ENCODE measurements at places on chromosomes 7 and 10.
A peak's percentile ranks its signal among the peaks of the same experiment; 100 is the strongest.

DNA sequence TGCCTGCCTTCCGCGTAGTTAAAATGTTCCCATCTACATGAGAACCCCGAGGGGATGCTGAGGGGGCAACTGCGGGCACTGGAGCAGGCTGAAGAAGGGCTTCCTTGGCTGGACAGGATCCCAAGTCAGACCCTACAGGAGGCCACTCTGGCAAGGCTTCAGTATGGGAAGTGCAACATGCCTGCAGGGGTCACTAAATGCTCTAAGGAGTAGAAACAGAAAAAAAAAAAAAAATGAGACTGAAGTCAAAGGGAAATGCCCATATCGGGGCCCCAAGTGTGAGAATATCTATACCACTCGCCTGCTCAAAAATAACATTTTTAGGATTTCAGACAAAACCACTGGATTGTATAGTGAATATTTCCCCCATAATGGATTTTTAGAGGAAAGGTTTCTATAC lies 33.5 kb downstream of the FAM204A start:
- DNase-seq, result no peak

DNA sequence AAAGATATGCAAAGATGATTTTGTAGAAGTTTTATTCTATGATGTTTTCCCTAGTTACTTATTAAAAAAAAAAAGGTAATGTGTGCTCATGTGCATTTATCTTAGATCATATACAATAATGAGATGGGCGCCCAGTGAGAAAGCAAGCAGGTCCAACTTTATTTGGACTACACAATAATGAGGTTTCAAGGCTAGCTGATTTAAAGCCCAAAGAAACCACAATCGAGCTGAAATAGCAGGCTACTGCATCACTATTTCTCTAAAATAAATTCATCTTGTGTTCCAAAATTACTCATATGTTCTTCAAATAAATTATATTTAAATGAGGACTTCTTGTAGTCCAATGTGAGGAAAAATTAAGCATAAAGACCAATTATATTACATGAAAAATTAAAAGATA lies 110.1 kb downstream of the JMJD1C start:
- no peak for DNase-seq

DNA sequence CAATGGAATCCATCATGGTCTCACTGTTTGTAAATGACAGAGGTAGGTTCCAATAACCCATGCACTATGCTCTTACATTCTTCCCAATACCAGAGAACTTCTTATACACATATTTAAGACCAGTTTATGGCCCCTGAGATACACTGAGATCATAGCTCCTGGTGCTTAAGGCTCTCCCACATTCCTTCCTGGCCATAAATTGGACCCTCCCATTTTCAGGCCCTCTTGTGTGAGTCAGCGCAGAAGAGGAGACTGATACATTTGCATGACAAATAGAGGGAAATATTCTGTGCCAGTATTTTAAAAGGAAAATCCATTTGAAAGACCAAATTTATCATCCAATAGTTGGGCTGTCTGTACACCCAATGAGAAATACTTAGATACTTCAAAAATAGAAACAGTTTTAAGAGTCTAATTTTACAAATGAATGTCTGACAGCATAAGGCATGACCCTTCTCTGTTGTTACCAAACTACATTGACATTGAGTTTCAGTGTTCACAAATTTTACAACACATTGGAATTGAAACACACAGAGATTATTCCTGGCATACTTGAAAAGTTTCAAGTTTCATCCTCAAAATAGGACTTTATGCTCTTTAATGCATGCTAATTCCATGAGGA lies 35.3 kb downstream of the SLC16A9 start:
- DNase-seq, result no peak

- no peak for DNase-seq
These were observed 106.1 kb downstream of the PPP1R3A start for GRCh38 chr7:113812591-113813255.

DNA sequence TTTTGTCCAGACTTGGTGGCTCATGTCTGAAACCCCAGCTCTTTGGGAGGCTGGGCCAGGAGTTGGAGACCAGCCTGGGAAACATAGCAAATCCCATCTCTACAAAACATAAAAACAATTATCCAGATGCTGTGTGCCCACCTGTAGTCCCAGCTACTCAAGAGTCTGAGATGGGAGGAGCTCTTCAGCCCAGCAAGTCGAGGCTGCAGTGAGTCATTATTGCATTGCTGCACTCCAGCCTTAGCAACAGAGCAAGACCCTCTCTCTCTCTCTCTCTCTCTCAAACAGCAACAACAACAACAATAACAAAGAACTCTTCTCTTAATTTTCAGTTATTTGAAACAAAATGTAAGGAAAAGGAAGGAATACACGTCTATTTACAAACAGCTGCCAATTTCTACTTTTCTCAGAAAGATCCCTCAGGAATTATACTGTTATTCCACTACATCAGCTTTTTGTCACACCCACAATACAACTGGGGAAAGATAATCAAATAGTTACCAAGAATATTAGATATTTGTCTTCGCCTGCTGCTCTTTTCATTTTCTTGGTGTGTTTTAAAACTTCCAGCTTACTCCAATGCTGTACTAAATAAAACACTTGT lies 5.1 kb upstream of the TSPAN12 start:
- no peak for DNase-seq

DNA sequence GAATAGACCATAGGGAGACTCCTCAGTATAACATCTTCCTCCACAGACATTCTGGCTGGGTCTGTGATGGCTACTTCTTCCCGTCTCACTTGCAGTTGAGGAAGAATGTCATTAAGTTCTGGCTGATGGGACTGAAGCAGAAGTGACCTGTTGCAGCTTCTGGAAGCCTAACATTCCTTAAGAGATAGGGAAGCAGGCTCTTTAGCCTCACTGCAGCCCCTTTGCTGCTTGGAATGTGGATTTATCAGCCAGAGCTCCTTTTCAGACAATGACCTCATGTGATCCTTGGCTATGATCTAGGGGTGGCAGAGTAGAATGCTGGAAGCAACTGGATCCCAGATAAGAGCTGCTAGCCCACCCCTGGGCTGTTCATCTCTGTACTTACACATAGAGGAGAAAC lies 142.5 kb downstream of the RNF216 start:
- DNase-seq, result no peak

DNA sequence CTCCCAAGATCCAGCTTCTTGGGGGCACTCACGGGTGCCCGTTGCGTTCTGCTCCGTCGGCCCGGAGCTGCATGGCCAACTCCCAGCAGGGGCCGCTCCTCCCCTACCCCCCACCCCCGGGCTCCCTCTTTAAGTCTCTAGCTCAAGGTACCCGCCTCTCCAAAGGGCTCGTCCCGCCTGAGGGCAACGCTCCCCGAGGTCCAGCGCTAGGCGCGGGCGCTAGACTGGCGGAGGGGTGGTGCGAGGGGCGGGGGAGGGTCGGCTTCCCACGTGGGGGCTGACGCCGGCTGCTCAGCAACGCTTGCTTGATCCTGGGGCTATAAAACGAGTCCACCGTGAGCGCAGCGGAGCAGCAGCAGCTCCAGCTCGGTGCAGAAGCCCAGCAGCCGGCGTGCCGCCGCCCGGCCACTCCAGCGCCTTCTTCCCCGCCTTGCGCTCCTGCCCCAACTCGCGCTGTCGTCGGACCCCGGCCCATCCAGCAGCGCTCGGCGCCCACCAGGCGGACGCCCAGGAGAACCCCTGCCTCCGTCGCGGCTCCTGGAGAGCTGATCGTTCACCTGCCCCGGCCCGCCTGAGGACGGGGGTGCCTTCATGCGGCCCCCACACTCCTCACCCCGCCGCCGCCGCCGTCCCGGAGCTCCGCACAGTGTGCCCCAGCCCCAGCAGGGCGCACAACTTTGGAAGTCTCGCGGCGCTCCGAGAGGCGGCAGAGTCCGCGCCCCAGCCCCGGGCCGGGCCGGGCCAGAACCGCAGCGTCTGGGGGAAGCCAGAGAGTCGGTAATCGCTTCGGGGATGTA lies at the start of gene ADRA2A:
Gene ADRA2A, plus strand, starts transcription at position 348 of the 797 bp plus-strand sequence. CDS start 968 bp downstream, outside the sequence.
- DNase-seq, result peak; percentile 66

DNA sequence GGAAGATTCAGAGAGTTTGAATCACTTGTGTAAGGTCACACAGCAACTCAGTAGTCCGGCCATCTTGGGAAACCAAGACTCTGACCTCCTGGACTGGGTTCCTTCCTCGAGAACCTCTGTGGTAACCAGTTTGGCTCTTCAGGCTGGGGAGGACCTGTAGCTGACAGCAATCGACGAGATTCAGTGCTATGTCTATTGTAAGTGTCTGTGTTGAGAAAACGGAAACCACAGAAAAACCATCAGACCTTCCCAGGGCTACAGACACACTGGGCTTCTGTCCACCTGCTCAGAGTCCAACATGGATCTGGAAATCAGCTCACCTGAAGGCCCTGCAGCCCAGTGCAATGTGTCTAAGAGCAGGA lies 403.7 kb downstream of the RPS24 start:
- DNase-seq, result no peak

- no peak for DNase-seq
These were observed 4.5 kb downstream of the STMP1 start for GRCh38 chr7:135666846-135667245.

GRCh38 chr7:100102950-100103840 lies 1.8 kb downstream of the AP4M1 start:
- no peak for DNase-seq

DNA sequence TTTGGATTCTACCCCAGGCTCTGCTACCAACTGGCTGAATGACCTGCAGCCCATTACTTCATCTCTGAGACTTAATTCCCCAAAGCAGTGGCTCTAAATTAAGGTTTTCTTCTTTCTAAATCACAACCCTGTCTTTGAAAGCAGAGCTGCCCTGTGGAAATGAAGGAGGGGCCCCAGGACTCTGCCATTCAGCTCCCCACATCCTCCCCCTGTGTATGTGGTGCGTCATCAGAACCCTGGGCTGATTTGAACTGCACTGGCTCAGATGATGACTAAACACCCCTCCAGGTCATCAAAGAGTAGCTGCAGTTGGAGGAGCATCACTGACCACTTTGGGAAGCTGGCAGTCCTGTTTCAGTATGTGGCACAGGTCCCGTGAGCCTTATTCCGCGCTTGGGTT lies 46.6 kb downstream of the BPGM start:
- no peak for DNase-seq

DNA sequence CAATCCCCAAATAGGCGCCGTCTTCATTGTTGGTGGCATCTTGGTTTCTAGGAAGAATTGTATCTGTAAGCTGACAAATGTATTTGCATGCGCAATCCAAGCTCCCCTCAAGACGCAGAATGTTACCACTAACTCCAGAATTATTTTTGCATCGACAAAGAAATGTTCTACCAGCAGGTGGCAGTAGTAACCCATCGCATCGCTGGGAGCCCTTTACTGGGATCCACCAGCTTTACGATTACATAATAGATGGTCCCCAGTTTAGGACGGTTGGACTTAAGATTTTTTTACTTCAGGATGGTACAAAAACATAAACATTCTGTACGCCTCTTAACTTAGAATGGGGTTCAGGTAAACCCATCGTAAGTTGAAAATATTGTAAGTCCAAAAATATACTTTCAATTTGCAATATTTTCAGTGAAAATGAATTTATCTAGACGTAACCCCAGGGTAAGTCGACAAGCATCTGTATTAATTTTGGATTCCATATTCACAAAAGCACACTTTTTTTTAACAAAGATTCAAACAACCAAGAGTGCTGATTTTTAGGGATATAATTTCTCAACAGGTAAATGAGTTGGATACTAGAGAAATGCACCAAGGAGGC lies 114.0 kb upstream of the COBL start:
- peak; percentile 12 for DNase-seq

DNA sequence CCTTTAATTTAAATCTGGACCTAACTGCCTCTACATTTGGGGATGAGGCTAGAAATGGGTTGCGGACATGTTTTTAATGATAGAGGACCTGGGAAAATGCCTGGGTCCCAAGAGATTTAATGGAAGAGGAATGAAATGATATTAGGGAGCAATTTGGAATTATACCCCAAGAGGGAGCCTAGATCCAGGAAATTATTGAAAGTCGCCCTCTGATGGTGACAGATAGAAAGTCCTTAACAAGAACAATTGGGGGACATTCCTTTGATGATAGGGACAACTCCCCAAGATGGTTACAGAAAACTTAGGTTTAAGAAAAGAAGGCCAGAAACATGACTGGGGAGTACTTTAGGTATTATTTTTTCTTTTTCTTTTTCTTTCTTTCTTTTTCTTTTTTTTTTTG lies 9.5 kb upstream of the TSGA13 start:
- DNase-seq, result no peak

GRCh38 chr10:22727663-22728062 lies 13.3 kb upstream of the PIP4K2A start:
- no peak for DNase-seq

- no peak for DNase-seq
These were observed 85.4 kb downstream of the CCNY start for GRCh38 chr10:35421553-35422178.

- DNase-seq, result no peak
These were observed 293.0 kb upstream of the IMMP2L start for GRCh38 chr7:111855161-111855841.

GRCh38 chr7:12303062-12303461 lies 92.0 kb downstream of the TMEM106B start:
- DNase-seq, result no peak

DNA sequence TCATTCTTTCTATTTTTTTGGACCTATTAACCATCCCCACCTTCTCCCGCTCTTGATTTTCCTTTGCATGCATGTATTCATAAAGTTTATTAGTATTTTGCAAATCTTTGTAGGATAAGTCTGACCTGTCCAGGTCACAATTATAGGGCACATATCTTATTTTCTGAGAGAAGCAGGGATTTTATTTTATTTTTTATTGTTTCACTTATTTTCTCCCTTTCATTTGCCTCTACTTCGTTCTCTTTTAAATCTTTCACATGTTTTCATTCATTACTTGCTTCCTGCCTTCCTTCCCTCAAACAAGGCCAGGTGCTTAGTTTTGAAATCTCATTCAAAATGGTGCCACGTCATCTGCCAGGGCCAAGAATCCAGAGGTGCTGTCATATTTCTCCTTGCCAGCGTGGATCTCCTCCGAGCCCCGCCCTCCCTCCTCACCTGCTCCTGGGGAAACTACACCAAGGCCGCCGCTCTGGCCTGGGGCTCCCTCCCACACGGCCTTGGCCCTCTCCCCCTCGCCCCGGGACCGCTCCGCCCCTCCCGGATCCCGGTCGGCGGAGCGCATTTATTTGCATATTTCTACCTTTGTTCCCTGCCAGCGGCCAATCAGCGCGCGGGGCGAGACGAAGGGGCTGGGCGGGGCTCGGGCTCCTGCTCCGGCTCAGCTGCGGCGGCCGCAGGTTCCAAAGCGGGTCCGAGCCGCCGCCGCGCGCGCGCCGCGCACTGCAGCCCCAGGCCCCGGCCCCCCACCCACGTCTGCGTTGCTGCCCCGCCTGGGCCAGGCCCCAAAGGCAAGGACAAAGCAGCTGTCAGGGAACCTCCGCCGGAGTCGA lies at the start of gene TSPAN13:
Gene TSPAN13, plus strand, starts transcription at position 654 of the 830 bp plus-strand sequence. CDS start 213 bp downstream, outside the sequence.
- DNase-seq, result peak; percentile 98

- no peak for DNase-seq
These were observed 5.5 kb upstream of the GNAT3 start for GRCh38 chr7:80517282-80517747.
